Body of pancreas (tissue), 4 donors: ENCODE measurements at places on chromosomes 4 and X.
A peak's percentile ranks its signal among the peaks of the same experiment; 100 is the strongest.

DNA sequence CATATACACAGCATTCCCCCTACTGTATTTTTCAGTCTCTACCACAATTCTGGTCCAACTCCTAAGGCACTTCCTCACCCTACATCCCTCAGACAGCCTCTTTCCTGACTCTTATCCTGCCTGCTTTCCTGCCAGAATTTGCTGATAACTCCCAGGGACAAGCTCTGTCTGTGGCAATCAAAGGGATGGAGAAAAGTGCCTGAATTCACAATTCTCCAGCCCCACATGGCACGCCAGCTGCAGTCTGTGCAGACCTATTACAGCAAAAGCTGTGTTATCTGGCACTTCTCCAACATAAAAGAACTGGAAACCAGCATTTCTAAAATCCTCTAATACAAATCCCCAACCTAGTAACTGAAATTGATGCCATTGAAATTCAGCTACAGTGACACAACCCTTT, 404.8 kb downstream of the KLHL13 start:
- no peak for DNase-seq

DNA sequence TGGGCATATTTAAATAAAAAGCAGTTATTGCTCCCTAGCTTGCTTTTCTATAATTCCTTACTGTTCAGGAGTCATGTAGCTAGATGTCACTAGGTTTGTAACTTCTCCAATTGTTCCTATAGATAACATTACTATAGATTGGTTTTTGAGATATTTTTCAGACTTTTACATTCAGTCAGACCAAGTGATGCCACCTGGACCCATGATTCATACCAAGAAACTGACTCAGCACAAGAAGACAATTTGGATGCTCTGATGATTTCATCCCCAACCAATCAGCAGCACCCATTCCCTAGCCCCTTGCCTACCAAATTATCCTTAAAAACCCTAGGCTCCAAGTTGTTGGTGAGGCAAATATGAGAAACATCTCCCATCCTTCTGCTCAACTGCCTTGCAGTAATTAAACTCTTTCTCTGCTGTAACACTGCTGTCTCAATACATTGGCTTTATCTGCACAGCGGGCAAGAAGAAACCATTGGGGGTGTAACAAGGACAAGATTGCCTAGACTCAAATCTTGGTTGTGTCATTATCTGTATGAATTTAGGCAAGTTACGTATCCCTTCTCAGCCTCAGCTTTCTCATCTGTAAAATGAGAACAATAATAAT, 11.8 kb upstream of the NEIL3 start:
- DNase-seq: no peak

GRCh38 chr4:112377171-112377570, 80.0 kb downstream of the ALPK1 start:
- no peak for DNase-seq

DNA sequence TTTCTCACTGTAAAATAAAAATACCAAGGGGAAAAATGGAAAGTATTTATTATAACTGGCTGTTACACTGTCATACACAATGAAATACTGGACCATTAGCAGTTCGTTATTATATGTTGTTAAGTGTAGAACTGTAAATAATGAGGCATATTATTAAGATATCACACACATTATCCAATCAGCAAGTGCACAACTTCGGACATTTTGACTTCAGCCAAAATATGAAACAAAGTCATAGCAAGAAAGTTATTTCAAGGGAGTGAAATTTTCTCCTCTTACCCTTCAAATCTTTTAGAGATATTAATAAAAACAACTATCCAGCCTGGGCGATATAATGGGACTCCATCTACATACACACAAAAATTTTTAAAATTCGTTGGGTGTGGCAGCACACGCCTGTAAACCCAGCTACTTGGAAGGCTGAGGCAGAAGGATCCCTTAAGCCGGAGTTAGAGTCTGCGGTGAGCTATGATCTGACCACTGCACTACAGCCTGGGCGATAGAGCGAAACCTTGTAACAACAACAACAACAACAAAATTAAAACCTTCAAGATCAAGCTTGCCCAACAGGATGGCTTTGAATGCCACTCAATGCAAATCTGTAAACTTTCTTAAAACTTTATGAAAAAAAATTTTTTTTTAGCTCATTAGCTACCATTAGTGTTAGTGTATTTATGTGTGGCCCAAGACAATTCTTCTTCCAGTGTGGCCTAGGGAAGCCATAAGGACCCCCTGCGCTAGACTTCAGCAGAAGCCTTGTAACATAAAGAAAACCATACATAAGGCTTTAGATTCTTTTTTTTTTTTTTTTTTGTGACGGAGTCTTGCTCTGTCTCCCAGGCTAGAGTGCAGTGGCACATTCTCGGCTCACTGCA, 1.3 kb upstream of the CISD2 start:
- no peak for DNase-seq

DNA sequence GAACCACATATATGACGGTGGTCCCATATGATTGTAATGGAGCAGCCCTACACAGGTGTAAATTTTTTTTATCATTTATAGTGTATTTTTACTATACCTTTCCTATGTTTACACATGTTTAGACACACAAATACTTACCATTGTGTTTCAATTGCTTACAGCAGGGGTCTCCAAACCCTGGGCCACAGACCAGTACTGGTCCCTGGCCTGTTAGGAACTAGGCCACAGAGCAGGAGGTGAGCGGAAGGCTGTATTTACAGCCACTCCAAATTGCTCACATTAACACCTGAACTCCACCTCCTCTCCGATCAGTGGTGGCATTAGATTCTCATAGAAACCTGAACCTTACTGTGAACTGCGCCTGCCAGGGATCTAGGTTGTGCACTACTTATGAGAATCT, 201.8 kb upstream of the NDST4 start:
- DNase-seq: no peak

DNA sequence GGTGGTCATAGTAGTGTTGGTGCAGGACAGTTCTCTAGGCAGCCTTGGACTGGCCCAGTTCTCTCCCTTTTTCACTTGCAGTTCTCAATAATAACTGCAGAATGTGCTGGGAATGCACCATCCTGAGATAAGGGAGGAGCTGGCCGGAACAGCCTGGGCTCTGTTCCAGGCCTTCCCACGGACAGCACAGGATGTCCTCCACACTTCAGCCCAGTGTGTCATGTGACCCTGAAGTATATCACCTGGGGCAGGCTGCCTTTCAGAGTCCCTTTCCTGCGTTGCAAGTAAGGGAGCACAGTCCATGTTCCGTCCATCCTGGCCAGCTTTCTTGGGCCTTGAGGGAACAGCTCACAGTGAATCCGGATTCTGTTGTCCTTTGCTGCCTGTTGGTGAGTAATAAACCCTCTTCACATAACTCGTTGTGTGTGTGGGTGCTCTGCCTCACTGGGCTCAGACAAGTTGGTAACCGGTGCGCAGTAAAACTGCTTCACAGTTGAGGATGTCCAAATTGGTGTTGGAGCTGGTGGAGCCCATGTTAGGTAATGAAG, 32.3 kb upstream of the BBS12 start:
- DNase-seq: peak; percentile 67

- DNase-seq: no peak
Measured at GRCh38 chr4:168731706-168732414, 235.0 kb downstream of the PALLD start.

GRCh38 chr4:11259837-11260236, 168.9 kb downstream of the HS3ST1 start:
- DNase-seq: no peak

DNA sequence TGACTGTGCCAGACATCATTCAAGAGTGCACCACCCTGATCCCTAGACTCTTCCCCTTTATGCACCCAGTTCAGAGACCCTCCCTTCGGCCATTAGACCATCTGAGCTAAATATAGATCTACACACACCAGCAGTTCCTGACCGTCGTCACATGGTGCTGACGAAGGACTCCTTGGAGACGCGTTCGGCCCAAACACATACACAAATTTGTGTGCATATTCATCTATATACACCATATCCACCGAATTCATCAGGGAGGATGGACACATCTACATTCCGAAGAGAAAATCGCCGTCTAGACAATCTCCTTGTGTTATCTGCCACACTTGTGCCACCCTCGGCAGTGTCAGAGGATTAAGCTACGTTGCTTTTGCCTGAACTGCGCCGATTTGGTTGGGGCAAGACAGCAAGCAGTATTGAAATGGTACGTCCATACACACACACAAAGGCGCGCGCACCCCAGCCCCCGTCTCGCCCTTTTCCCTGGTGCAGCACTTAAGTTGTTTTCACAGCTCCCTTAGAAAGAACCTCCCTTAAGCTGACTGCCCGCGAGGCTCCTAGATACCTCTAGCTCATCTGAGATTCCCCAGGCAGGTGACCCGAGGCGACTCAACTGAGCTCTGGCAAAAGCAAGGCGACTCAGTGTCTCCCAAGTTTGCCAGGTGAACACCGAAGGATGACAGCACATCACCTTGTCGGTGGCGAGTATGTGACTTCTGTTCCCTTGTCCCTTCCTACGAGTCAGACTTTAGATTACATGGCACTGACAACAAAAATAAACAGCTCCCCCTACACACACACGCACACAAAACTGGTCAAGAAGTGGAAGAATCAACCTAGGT, 1.0 kb downstream of the RASGEF1B start:
- peak; percentile 42 for DNase-seq

GRCh38 chr4:86155766-86156165, 204.1 kb downstream of the MAPK10 start:
- no peak for DNase-seq

- no peak for DNase-seq
Measured at GRCh38 chr4:164924670-164925238, 47.8 kb downstream of the APELA start.

DNA sequence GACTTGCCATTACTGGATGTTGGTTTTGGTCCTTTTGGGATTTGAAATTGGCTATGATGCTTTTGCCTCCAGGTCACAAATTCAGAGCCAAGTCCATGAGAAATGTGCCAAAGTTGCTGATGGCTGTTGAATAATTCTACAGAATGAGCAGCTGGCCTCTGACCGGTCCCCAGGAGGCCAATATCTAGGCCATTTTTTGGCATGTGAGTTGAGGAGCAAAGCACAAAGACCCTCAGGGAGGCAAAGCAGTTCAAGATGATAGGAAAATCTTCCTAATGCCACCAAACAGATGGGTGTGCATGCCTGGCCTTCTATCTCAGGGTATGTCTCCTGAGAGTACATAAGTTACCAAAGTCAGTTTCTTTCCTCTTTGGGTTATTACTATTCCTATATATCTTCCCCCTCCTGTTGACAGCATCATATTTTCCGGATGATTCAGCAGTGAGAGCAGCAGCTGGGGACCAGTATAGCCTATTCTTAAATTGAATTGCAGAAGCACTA, 44.4 kb downstream of the SEL1L3 start:
- no peak for DNase-seq

- DNase-seq: no peak
Measured at GRCh38 chrX:24014388-24015018, 12.5 kb downstream of the KLHL15 start.

GRCh38 chrX:95703696-95704095, 980.9 kb upstream of the DIAPH2 start:
- no peak for DNase-seq

DNA sequence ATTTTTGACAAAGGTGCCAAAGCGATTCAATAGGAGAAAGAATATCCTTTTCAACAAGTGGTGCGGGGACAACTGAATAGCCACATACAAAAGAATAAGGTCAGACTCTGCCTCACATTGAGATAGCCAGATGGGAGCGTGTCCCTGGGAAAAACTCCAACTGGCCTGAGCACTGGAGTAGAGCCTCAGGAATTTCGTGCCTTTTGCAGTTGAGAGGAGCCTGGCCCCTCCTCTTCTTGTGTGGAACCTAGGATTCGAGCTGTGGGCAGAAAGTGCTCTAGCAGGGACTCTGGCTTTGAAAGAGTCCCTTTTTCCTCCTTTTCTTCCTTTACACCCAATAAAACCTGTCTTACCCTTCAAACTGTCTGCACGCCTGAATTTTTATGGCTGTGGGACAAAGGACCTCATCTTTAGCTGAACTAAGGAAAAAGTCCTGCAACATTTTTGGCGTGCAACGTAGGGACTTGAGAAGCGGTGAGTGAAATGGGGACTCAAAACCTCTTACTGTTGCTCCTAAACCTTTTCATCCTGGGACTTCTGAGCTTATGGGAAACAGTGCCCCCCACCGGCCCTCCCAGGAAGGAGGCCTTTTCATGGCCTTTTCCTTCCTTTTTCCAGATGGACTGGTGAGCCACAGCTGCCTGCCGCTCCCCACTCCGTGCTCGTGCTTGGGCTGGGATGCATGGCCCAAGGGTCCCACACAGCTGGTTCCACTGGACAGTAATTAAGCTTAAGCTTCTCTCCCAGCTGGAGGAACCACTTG, 68.6 kb downstream of the BMP15 start:
- DNase-seq: no peak

DNA sequence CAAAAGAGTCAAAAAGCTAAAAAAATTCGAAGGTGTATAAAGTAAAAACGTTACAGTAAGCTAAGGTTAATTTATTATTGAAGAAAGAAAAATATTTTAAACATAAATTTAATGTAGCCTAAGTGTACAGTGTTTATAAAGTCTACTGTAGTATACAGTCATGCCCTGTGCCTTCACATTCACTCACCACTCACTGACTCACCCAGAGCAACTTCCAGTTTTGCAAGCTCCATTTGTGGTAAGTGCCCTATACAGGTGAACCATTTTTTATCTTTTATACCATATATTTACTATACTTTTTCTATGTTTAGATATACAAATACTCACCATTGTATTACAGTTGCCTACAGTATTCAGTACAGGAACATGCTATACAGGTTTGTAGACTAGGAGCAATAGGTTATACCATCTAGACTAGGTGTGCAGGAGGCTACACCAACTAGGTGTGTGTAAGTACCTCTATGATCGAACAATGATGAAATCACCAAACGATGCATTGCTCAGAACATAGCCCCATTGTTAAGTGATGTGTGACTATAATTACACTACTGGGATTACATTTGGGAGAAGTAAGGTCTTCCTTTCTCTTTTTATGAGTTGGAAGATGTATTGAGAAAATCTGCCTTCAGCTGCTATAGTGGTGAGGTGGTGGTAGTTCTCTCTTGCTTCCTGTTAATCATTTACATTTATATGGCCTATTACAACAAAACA, 27.2 kb downstream of the TMSB4X start:
- no peak for DNase-seq

- DNase-seq: no peak
Measured at GRCh38 chr4:138192113-138192512, 50.0 kb downstream of the SLC7A11 start.
